Motor neuron (in vitro differentiated cells): ENCODE measurements at places on chromosomes 6 and 20.

DNA sequence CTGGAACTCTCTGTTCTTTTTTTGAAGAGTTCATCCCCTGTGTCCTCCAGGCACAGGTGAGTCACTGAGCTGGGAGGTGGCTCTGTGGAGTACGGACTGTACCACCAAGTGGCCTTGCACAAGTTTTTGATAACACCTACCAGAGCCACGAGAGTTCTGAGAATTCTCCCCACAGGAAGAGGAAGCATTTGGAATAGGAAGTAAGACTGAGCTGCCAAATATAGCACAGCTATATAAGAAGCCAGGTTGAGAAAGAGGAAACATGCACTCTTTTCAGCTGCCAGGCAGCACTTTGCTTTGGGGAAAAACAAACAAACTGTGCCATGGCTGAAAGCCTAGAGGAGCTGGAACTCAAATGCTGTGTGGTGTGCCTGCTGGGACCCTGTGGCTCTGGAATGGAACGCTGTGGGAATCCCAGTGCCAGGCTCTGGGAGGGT lies 70.8 kb upstream of the RIPOR2 start:
- ATAC-seq, result no peak

GRCh38 chr6:132734694-132735236 lies 20.9 kb upstream of the VNN1 start:
- ATAC-seq, result peak; percentile 25

DNA sequence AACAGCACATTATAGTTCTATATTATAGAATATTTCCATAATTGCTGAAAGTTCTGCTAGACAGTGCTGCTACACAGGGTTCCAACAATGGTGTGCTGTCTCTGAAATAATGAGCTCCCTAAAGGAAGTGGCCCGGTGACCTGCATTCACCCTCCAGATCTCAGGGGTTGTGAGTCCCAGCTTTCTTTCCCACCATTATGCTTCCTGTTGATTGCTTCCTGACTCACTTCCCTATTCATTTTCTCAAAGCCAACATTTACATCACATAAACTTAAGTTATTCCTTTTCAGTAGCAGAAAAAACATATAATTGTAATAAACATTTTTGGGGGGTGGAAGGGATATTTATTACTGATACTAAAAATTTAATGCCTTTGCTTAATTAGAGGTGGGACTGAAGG lies 12.9 kb upstream of the CCN6 start:
- ATAC-seq, result no peak

DNA sequence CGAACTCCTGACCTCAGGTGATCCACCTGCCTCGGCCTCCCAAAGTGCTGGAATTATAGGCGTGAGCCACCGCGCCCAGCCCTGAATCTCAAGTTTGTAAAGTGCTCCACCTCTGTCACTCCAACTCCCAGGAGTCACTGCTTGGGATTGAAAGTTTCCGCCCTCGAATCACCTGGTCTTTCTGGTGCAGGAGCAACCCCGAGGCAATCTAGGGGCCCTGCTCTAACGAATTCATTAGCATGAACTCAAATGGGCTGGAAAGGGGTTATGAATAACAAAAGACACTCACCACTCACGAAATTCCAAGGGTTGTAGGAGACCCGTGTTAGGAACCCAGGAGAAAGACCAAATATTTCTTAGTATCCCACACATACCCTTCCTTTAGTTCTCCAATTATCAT lies 26.1 kb downstream of the RBCK1 start:
- no peak for ATAC-seq

DNA sequence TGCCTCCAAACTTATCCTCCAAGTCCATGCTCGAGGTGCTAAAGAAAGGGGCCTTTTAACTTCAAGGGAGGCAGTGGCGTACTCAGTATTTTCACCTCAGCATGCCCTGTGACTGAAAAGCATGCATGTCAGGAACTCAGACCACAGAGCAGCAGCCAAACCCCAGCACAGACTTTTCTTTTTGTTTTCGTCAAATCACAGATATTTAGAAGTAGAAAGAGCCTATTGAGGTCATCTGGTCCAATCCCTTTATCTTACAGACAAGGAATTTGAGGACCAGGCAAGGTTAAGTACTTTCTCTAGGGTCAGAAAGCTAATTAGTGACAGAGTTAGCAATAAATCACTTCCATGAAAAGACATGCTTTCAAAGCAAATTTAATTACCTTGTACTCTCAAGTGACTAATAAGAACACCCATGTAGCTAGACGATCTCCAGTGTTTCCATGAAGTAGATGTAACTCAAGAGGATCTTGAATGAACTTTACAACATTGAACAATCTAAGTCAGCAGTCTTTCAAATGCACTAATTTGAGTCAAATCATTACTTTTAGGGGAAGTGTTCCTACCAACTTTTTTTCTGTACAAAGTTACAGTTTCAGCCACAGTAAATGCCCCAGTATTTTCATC lies 35.9 kb downstream of the MOXD1 start:
- peak; percentile 54 for ATAC-seq

- ATAC-seq, result no peak
Observed at GRCh38 chr6:106557837-106558236, 71.5 kb downstream of the RTN4IP1 start.

DNA sequence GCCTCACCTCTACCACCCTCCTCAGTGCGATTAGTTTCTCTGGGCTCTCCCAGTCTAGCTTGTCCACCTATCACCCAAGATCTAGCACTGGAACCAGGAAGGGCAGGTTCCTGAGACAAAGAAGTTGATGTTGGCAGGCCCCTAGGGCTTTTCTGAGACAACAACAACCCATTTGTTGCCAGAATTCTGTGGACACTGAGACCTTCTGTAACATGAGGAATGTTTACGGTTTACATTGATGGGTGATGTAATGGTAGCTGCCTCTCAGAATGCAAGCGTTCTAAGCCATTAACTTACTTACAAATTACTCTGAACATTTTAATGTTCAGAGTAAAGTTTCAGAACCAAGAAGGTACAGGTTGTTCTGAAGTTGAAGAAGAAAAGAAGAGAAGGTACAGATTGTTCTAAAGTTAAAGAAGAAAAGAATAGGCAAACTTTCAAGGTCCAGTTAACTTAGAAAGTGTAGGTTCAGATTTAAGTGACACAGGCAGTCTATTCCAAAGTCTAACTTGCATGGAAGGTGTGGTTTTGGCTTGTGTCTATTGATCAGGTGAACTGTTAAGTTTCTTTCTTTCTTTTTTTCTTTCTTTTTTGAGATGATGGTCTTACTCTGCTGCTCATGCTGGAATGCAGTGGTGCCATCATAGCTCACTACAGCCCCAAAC lies 3.7 kb upstream of the MED23 start:
- no peak for ATAC-seq

GRCh38 chr6:14721103-14721758 lies 524.6 kb upstream of the JARID2 start:
- no peak for ATAC-seq

DNA sequence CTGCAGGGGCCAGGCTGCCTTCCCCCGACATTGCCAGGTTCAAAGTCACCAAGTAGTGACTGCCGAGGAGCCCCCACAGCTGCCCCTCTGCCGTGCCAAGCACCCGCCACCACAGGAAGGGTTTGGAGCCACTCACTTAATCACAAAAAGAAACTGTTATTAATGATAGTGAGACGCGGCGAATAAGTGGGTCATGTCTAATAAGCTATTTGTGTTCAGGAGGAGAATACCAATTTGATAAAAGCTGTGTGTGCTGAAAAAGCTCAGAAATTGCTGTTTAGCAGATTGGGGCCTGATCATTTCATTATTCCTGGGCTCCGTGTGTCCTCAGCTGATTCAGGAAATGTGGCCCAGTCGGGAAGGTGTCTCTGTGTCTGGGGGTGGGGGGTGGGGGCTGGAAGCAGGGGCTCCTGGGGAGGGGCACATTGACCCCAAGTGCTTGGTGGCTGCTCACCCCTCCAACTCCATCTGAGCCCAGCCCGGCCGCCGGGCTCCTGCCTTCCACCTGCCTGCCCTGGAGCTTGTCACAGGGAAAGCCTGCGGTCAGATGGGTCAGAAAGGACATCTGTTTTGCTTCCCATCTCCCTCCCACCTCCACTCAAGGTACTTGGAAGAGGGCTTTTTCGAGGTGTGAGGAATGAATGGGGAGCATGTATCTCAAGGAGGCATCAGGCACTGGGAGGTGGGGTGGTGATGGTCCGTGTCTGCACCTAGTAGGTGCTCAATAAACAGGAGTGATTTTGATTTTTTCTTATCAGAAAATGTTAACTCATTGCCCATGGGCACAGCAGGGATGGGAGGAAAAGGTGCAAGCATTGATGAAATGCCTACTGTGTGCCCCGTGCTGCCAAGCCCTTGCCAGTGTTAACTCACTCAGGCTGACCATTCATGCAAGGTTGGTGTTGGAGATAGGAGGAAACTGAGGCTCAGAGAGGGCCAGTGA lies 3.0 kb downstream of the VSTM2L start:
- no peak for ATAC-seq

DNA sequence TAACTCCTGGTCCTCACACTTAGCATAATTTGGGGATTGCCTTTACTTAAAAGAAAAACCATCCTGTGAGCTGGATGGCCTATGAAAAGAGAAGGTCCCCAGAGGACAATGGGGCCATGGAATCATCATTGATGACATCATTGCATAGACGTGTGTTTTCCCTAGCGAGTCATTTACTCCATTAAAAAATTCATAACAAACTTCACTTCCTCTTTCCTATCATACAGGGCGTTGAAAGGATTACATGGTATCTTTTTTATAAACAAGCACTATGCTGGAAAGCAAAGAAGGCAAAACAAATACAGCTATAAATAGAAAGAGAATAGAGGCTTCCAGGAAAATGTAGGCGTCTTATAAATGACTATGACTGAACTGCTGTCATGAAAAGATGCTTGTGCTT lies 11.3 kb upstream of the COL12A1 start:
- peak; percentile 82 for ATAC-seq

DNA sequence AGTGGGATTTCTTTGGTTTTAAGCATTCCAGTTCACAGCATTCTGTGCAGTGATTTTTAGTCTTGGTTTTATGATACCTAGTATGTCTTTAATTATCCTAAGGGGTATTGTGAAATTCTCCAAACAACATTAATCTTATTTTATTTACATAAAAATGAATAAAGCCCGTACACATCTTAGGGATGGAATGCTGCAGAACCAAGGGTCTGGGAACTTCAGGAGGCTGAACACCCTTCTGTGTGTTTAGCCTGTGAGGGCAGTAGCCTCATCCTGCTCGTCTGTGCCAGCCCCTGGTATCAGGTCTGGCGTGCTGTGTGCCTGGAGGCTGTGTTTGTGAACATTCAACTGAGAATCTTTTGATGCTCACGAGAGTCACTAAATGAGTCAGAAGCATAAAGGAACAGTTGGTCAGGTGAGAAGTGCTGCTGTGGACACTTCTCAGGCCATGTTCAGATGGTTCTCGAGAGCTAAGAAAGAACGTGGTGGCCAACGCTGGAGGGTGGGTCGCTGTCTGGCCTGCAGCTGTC lies 25.2 kb upstream of the C20orf204 start:
- ATAC-seq, result no peak

DNA sequence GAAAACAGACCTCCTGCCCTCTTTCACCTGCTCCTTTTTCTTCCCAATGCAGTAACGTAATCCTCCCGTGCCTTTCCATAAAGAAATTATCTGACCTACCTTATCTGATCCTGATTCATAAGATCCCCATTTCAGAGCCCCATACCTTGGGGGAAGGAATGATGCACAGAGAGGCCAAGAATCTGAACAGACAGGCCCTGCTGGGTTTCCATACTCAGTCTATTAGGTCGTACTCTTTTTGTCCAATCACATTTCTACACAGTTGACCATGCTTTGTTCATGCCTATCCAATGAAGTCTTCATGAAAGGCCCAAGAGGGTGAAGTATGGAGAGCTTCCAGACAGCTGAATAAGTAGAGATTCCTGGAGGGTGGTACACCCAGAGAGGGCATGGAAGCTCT lies 25.3 kb downstream of the SRPK1 start:
- ATAC-seq, result no peak

GRCh38 chr6:44257025-44257752 lies at the start of gene SLC35B2:
Gene SLC35B2, minus strand, starts transcription at chr6:44257528. Its CDS starts 118 bp downstream, at chr6:44257410.
- ATAC-seq, result peak; percentile 69

GRCh38 chr6:168841609-168842278 lies 400.8 kb downstream of the SMOC2 start:
- ATAC-seq, result no peak

DNA sequence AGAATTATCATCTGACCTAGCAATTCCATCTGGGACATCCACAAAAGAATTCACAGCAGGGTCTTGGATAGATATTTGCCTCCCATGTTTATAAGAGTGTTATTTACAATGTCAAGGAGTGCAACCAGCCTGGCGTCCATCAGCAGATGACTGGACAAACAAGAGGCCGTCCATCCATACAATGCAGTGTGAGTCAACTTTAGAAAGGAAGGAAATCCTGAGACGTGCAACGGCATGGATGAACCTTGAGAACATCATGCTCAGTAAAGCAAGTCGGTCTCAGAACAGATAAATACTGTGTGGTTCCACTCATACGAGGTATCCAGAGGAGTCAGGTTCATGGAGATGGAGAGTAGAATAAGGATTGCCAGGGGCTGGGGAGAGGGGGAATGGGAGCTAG lies 46.4 kb downstream of the FOXF2 start:
- no peak for ATAC-seq

- ATAC-seq, result no peak
Observed at GRCh38 chr6:35442693-35443092, 9.4 kb upstream of the FANCE start.

DNA sequence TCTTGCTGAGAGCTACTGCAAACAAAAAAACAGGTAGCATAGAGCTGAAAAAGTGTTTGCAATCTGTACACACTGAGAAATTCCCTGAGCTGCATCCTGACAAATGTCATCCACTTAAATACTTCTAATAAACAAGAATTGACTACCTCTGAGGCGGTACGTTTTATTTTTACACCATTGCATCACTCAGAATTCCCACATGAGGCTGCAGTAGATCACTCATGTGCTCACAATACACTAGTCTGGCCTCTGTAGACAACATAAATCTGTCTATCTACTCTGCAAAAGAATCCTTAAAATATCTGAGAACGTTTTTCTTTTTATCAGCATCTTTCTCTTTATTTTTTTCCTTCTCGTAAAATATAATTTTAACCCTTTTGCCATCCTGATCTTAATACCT lies 661.4 kb downstream of the EPHA7 start:
- ATAC-seq, result peak; percentile 99

DNA sequence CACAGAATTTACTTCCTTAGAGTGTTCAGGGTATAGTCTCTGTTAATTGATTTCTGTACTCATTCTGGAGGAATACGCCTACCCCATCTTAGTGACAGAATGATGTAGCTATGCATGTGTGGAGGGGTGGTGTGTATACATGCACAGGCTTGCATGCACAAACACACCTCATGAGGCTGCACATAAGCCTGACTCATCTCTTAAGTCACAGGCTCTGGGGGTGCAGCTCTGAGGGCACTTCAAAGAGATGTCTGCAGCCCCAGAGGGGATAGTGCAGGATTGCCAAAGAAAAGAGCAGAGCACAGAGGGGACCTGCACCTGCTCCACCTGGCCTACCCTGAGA lies 24.6 kb downstream of the TBX18 start:
- ATAC-seq, result peak; percentile 94

GRCh38 chr20:62921119-62921687 lies 5.1 kb downstream of the DIDO1 start:
- ATAC-seq, result peak; percentile 29

DNA sequence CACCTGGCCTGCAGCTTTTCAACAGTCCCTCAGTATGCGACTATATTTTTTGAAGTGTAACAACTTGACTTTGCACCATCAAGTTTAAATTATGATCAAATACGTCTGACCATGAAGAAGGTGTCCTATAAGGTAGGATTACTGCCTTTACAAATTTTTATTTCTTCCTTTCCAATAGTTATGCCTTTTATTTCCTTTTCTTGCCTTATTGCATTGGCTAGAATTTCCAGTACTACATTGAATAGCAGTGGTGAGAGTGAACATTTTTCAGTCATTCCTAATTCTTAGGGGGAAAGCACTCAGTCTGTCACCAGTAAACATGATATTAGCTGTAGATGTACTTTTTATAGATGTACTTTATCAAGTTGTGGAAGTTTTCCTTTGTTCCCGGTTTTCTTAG lies 81.4 kb downstream of the IRAK1BP1 start:
- ATAC-seq, result no peak
